ENCODE measurements at places on chromosomes 3 and 15.
A peak's percentile ranks its signal among the peaks of the same experiment; 100 is the strongest.

DNA sequence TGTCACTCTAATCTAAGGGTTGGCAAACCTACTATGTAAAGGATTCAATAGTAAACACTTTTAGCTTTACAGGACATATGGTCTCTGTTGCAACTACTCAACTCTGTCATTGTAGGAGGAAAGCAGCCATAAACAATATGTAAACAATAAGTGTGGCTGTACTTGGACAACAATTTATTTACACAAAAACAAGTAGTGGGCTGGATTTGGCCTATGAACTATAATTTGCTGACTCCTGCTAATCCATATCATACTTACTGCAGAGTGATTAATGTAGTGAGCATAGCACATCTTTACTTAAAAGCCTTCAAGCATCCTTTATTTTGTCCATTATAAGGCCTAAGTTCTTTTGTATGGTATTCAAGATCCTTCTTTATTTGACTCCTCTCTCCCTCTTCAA is 441.9 kb downstream of the ZIC1 start:
- no peak for DNase-seq

DNA sequence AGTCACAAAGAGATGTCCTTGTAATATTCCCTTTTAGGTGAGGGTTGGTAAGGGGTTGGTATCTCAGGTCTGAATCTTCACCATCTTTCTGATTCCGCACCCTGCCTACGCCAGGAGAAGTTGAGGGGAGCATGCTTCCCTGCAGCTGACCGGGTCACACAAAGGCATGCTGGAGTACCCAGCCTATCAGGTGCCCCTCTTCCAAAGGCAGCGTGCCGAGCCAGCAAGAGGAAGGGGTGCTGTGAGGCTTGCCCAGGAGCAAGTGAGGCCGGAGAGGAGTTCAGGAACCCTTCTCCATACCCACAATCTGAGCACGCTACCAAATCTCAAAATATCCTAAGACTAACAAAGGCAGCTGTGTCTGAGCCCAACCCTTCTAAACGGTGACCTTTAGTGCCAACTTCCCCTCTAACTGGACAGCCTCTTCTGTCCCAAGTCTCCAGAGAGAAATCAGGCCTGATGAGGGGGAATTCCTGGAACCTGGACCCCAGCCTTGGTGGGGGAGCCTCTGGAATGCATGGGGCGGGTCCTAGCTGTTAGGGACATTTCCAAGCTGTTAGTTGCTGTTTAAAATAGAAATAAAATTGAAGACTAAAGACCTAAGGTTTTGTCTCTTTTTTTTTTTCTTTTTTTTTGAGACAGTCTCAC is 19.8 kb downstream of the TYRO3 start:
- DNase-seq, result no peak

GRCh38 chr3:189286188-189286587 is 114.4 kb downstream of the TPRG1 start:
- no peak for DNase-seq

GRCh38 chr3:11459186-11459824 is 184.4 kb downstream of the VGLL4 start:
- DNase-seq, result no peak

- peak; percentile 26 for DNase-seq
These were observed 400 bp downstream of the RAB43 start for GRCh38 chr3:129121016-129121791.

- DNase-seq, result no peak
These were observed 96.3 kb downstream of the LRRC28 start for GRCh38 chr15:99347574-99347973.

DNA sequence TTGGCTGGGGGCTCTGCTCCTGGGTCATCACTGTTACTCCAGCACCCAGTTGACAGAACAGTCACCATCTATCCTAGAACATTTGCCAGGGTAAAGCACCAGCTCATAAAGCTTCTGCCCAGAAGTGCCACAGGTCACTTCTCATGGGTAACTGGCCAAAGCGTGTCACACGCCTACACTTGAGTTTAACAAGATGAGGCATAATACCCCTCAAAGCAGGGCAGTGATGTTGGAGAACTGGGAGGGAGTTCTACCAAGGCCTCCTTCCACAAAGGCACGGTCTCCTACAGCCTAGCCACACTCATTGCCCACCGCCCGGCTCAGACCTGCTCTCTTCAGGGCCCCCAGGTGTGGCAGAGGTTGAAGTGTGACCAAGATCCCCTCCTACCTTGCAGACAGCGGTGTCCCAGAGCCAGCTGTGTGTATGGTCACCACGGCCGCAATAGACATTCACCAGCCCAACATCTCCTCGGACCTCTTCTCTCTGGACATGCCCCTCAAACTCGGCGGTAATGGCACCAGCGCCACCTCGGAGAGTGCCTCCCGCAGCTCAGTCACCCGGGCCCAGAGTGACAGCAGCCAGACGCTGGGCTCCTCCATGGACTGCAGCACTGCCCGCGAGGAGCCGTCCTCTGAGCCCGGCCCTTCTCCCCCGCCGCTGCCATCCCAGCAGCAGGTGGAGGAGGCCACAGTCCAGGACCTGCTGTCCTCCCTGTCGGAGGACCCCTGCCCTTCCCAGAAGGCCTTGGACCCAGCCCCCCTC is 107.7 kb downstream of the ETFA start:
- no peak for DNase-seq

DNA sequence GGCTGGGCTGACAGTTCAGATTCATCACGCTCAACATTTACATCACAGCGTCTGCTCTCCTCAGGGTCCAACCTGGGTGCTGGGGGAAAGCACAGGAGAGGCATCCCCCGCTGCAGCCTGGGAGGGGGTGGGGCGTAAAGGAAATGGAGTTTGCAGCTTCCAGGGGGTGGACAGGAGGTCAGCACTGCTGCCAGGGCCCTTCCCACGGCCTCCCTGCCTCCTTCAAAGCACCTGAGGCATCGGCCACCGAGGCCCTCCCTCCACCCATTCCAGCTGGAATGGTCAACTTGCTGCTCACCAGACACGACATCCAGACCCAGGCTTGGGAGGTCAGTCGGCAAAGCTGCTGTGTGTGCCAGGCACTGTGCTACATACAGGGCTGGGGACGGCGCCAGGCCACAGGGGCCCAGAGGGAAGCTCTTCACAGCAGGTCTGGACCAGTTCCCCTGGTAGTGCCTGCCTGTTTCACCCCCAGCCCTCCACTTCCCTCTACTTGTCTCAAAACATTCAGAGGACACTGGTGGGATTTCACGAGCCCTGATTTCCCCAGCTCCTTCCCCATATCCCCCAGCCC is 120.7 kb downstream of the ANP32A start:
- no peak for DNase-seq

DNA sequence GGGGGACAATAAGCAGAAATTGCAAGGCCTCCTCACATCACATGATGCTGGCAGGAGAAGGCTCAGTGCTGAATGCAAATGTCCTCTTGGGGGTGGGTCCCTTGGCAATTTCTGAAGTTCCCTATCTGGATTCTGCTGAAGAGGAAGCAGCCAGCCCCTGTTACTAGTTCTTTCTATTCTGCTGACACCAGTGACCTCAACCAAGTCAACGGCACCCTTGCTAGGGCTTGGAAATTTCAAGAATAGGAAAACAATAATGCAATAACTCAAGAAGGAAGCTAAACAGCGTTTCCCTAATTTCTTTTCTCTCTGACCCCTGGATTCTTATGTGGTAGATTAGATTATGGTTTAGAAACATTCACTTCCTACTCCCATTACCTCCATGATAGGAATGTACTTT is 46.2 kb upstream of the FOXP1 start:
- no peak for DNase-seq

GRCh38 chr3:5388091-5388490 is 200.6 kb downstream of the EDEM1 start:
- DNase-seq, result no peak

GRCh38 chr3:165522386-165522785 is 314.8 kb downstream of the BCHE start:
- DNase-seq, result no peak

DNA sequence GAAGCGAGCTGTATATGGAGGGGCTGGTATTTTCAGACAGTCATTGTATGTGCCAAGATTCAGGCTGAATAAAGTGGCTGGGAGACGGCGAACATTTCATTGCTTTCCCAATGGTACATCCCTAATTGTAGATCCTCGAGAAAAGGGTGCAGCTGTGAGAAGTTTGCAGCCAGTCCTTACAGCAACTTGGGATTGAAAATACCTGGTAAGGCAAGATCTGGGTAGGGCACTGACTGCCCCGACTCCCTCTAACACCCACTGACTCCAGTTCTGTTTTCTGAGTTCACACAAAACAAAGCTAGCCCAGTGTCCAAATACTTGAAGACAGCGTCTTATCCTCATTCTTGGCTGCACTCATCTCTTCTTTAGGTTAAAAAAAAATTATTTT is 63.7 kb downstream of the EDEM1 start:
- DNase-seq, result no peak

GRCh38 chr15:52803467-52804306 is 13.6 kb upstream of the ONECUT1 start:
- DNase-seq, result no peak

- no peak for DNase-seq
These were observed 16.3 kb upstream of the ATP1B3 start for GRCh38 chr3:141860086-141860669.
